GOT3 (cell line): ENCODE measurements at places on chromosomes 11 and 22.

- no peak for DNase-seq
Measured at GRCh38 chr11:114271316-114271715, 24.9 kb upstream of the NNMT start.

- no peak for DNase-seq
Measured at GRCh38 chr11:105489446-105489845, 120.4 kb upstream of the GRIA4 start.

GRCh38 chr22:47060718-47061117 lies 298.3 kb downstream of the TBC1D22A start:
- DNase-seq = no peak

GRCh38 chr11:24635588-24636290 lies 138.9 kb downstream of the LUZP2 start:
- no peak for DNase-seq

DNA sequence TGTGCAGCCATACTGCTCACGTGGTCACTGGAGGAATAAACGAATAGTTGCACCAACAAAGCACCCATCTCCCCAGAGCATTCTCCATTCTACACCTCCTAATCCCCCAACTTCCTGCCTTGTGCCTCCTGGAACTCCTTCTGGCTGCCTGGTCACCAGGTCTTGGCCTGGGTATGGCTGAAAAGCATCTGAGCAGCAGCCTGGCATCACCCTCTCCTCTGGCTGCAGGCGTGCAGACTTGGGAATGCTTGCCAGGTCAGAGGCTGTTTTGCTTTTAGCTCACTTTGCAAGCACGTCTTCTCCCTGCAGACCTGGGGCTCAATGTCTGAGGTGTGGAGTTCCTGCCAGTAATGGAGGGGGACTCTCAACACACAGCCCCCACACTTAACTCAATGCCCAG lies 33.3 kb upstream of the KCNJ11 start:
- no peak for DNase-seq

- DNase-seq = no peak
Measured at GRCh38 chr11:124724979-124725718, 14.6 kb upstream of the NRGN start.

- no peak for DNase-seq
Measured at GRCh38 chr11:2390725-2391151, 9.8 kb upstream of the TSSC4 start.

DNA sequence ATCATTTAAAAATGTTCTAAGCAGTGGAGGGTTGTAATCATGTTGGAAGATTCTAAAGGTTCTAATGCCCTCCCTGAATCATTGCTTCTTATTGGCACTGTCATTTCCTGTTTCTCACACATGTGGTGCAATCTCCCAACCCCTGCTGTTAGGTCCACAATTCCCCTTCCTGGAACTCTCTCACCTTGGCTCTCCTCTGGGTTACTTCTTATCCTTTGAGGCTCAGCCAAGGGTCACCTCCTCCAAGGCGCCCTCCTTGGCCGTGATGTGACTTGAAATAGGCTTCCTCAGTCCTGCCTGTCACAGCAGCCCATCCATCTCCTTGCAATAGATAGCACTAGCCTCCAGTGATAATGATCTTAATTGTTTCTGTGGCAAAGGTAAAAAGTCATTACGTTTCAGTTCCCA lies 149.8 kb downstream of the TTC17 start:
- DNase-seq = no peak

GRCh38 chr22:44127356-44127755 lies 53.4 kb upstream of the PARVG start:
- DNase-seq = no peak

GRCh38 chr11:93741882-93742226 lies 382 bp downstream of the C11orf54 start:
- DNase-seq = no peak

DNA sequence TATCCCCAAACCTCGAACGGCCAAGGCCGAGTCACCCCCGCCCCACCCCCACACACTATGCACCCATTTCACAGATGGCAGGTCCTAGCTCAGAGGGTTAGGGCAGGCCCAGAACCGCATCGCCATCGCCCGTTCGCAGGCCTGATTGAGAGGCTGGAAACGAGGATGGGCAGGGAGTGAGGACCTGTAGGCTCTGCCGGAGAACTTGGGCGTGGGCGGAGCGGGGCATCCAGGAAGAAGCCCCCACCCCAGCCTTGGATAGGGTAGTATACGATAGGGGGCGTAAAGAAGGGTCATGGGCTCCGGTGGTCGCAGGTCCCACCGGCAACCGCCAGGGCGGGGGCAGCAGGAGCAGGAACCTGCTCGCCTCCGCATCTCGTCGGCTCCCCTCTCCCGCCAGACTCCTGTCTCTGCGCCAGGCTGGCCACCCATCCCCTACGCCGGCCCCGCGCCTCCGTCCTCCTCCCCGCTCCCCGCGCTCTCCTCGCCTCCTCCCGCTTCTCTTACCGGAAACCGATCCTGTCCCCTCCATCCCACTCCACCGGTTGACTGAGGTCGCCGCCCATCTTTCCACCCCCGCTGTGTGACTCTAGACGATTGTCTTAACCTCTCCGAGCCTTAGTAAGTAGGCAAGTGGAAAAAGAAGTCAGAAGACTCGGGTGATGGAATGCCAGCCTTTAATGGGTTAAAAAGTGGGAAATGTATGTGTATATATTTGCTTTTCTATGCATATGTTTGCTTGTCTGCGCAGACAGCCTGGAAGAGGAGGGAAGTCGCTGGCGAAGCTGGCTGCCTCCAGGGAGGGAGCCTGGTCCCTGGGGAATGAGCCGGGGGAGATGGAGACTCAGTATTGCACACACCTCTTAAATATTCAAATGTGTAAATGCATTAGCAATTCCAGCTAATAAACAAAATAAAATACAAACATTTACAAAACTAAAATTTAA lies 52.8 kb downstream of the CYTH4 start:
- DNase-seq = no peak

DNA sequence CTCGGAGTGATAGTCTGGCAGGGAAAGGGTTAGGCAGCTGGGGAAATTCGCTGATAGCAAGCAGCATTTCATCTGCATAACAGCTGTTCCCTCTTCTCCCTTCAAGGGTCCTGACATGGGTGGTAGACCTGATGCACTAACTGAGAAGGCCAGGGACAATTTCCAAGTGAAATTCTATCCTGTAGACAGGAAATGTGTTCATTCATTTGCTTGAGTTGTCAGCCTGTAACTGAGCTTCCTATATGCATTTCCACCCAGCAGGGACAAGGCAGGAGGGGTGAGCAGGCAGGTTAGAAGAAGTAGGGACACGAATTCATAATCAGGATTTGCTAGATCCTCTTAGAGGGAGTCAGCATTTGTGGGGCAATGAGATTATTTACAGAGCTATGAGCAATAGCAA lies 154.3 kb upstream of the NCAM1 start:
- DNase-seq = no peak

- no peak for DNase-seq
Measured at GRCh38 chr22:17229991-17230630, 10.9 kb upstream of the ADA2 start.

DNA sequence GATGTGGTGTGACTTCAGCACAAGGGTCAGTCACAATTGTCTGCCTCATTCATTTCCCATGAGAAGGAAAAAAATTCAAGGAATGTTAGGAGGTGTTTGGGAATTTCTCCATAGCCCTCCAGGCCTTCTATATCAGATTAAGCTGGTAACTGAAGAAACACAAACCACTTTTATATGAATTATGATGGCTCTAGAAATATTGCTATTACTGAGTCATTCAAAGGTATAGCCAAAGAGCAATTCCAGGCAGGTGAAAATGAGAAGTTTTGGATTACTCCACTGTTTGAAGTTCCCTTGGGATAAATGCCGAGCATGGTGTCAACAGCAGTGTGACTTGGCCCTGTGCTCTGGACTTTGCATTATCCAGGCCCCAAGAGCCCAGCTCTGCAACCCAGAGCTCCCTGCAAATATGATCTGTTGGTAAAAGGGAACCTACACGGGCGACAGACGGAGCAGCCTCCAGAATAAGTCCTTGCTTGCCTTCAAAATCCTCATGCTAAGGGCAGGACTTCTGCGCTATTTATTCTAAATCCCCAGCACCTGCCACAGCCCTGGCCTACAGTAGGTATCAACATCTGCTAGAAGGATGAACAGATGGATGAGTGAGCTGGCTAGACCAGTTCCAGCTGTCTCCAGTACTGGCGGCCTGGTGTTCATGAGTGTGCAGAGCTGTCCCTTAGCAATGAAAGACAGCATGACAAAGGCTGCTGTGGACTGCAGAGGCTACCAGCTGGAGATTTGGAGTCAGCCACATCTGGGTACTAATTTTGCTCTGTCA lies 67.5 kb upstream of the ZBED5 start:
- no peak for DNase-seq

DNA sequence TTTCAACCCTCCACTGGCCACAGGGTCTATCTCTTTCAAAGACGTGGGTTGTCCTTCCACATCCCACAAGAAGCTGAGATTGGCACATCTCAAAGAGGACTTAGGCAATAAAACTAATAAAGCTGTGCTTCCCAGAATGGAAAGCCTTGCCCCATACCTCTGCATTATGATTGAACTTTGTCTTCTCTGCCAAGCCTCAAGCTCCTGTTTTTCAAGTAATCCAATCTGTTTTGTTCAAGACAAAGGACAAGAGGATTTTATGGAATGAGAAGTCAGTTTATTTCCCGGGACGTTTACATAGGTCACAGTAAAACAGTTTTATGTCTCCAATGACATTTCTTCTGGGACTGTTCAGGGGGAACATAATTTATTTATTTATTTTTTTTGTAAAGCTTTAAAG lies 108.4 kb downstream of the GALNT18 start:
- no peak for DNase-seq

DNA sequence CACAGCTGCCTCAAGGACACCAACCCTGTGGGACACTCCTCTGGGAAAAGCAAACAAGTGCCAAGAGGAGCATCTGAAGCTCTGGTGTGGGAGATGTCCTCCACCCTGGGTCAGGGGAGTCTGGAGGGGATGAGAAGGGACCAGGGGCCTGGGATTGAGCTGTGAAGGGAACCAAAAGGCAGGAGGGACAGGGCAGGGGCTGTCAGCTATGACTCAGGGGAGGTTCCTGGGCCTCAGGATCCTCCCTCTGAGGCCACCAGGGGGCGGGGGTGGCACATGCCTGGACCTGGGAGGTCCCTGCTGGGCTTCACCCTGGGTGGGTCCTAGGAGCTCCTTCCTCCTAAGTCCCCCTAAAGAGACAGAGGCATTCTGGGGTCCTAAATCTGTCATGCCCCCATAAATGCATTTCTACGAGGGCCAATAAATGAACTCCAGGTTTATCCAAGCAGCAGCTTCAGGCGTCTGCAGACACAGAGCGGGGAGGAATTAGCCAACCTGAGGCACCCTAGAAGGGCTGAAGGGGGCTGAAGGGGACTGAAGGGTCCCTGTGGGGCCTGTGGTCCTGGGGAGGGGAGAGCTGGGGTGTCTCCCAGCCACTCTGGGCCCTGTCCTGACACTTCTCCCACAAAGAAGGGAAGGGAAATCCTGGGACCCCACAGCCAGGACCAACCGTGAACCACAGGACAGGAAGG lies 31.9 kb upstream of the IGLL5 start:
- DNase-seq = no peak

GRCh38 chr11:34313099-34313517 lies 44.7 kb downstream of the ABTB2 start:
- no peak for DNase-seq

DNA sequence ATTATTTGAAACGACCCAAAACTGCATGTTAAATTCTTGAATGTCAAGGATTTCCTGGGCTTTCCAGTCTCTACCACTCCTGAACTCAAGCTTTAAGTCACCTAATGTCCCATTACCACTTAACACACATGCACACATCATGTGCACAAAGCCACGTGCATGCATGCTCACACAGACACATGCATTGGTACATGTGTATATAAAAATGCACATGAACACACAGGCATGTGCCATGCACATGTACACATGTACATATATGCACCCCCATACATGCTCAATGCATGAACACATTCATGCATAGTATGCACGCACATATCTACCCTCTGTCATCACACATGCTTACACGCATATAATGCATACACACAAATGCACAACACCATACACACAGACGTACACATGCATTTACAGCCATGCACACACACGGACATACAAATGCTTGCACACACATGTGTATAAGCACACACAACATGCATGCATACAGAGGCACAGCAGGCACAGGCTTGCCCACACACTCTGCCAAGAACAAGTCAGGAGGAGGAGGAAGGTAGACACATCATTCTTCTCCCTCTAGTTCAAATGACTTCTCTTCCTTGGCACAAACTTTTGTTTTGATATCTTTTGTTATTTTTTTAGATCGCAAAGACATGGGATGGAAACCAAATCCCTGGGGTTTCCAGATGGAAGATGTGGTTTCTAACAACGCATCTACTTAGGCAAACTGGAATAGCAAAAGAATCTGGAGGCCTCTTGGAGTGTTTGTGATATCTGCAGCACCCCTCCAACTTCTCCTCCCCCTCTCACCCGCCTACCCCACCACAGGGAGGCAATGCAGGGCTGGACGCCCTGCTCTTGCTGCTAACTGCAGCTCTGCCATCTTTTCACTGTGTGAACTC lies 24.6 kb downstream of the RASD2 start:
- no peak for DNase-seq

DNA sequence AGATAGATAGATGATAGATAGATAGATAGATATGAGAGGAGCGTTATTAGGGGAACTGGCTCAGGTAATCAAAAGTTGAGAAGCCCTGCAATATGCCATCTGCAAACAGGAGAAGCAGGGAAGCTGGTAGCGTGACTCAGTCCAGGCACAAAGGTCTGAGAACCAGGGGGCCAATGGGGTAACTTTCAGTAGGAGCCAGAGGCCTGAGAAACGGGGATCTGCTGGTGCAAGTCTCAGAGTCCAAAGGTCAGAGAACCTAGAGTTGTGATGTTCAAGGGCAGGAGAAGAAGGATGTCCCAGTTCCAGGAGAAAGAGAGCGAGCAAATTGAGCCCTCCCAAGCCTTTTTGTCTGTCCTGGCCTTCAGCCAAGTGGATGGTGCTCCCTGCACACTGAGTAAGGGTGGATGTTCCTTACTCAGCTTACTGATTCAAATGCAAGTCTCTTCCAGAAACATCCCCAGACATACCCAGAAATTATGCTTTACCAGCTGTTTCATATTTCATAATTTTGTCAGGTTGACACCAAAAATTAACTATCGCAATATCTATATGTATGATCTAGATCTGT lies 87.8 kb upstream of the SLC22A12 start:
- DNase-seq = no peak

- no peak for DNase-seq
Measured at GRCh38 chr22:24422102-24422665, 5.2 kb upstream of the ADORA2A start.

- DNase-seq = no peak
Measured at GRCh38 chr11:122803306-122803705, 35.0 kb upstream of the CRTAM start.
